ENCODE measurements at places on chromosomes 11 and 22. TPM values are rescaled to one million over a fixed set of nuclear protein-coding genes. Genes with fewer than 3 reads are reported as not detected.

DNA sequence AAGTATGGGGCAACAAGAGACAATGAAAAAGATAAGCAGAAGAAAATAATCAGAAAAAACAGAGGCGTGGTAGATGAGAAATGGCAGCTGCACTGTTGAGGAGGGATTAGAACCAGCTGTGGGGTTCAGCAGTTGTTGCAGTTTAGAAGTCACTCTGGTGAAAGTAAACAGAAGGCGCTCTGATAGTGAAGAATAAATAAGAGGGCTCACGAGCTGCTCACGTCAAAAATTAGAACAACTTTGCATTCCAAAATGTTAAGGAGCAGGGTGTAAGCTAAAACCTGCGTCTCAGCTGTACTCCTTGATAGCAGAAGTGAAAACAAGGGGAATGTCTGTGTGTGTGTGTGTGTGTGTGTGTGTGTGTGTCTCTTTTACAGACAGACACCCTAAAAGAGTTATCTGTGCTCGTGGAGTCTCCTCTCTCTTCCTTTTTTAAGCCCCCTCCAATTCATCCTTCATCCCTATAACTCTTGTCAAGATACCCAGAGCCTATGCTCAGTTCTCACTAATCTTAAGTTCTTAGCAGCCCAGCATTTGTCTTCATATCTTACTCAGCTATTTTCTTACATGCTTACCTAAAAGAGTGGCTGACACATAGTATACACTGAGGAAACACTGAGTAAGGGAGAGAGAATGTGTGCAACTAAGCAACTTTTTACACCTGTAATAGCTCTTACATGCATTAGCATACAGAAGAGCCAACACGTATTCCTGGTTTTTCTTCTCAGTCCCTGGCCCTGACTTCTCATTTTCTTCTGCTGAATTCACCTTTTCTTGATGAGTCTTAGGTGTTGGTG lies 8.9 kb downstream of the TTC17 start:
- DNase-seq: no peak

DNA sequence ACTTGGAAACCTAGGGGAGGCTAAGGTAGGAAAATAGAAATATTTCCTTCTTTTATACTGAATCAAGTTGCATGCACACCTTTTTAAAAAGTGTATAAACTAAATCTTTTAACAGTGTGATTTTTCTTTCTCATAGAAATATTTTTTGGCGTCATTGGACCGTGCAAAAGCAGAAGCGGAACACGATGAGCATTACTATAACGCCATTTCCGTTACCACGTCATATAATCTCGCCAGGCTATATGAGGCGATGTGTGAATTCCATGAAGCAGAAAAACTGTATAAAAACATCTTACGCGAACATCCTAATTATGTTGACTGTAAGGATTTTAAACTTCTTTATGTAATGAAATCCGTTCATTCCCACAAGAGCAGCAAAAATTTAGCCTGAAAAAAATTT lies 13.4 kb downstream of the CTR9 start:
- no peak for DNase-seq

The GAB4 gene
- polyA plus RNA-seq: not detected

The KCNK4 gene
- not detected for polyA plus RNA-seq

DNA sequence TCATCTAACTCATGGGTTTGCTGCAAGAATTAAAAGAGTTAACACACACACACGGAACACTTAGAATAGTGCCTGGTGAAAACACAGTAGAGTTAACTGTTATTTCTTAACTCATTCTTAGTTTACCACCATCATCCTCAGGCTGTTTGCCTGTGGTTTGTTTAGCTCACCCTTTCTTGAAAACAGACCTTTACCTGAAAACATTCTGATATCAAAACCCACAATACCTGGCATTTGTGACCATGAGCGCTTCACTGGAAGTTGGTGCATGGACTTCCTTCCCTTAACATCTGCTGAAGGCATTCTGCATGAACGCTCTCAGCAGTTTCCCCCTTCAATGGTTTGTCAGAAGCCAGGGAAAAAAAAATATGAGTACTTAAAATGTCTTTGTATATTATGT lies 256.0 kb downstream of the ETS1 start:
- DNase-seq: no peak

All from naive thymus-derived CD4-positive, alpha-beta T cell (primary cell).